Karpas-422 (cell line): ENCODE measurements at places on chromosomes 3 and 15. TPM values are rescaled to one million over a fixed set of nuclear protein-coding genes. Genes with fewer than 3 reads are reported as not detected.

SPINT1 gene
- total RNA-seq, result 2.0 and 3.4 TPM in 2 replicates

GOLGA6A gene
- not detected in 2 replicates for total RNA-seq

STX19 gene
- not detected in 2 replicates for total RNA-seq

DGKG gene
- total RNA-seq, result 0.04 and 0.14 TPM in 2 replicates

PLA2G4F gene
- not detected in 2 replicates for total RNA-seq

TMEM108 gene
- not detected in 2 replicates for total RNA-seq

SKOR1 gene
- 0.43 and 0.45 TPM in 2 replicates for total RNA-seq

SKIL gene
- total RNA-seq, result 43.7 and 49.5 TPM in 2 replicates

ARGFX gene
- not detected in 2 replicates for total RNA-seq

PRKCI gene
- 8.7 and 38.2 TPM in 2 replicates for total RNA-seq

ACSBG1 gene
- not detected in 2 replicates for total RNA-seq

ZNF660 gene
- total RNA-seq, result 5.4 and 11.1 TPM in 2 replicates

DAZL gene
- not detected in 2 replicates for total RNA-seq
